ENCODE measurements at places on chromosomes 5 and 9. TPM values are rescaled to one million over a fixed set of nuclear protein-coding genes. Genes with fewer than 3 reads are reported as not detected.

Gene FBXL7
- total RNA-seq = 8.0 TPM

Gene PCDHA9
- 0.32 TPM for total RNA-seq

- H3K36me3 ChIP-seq = no peaks in the 10 kb centered on the region
- no peak overlapping the region for H3K27ac ChIP-seq
- peaks cover 19% of the 10 kb centered on the region for H3K4me1 ChIP-seq
- no peaks in the 10 kb centered on the region for H3K27me3 ChIP-seq
Measured at GRCh38 chr5:142441616-142442015, 116.8 kb upstream of the SPRY4 start.

GRCh38 chr5:109349388-109349787 is 60.4 kb downstream of the PJA2 start:
- no peak overlapping the region for H3K27ac ChIP-seq
- H3K4me3 ChIP-seq = no peak overlapping the region
- peaks cover 58% of the 10 kb centered on the region for H3K36me3 ChIP-seq
- no peaks in the 10 kb centered on the region for H3K27me3 ChIP-seq
- no peak for DNase-seq

- no peaks in the 10 kb centered on the region for H3K4me1 ChIP-seq
- no peak overlapping the region for H3K4me3 ChIP-seq
- H3K27me3 ChIP-seq = no peaks in the 10 kb centered on the region
- no peaks in the 10 kb centered on the region for H3K36me3 ChIP-seq
Measured at GRCh38 chr5:39555788-39556187, 131.0 kb upstream of the DAB2 start.

GRCh38 chr5:138138949-138139780 is at the start of gene NME5:
NME5 (minus strand) TSS chr5:138139428; CDS start chr5:138138780, 648 bp downstream.
- H3K27ac ChIP-seq = no peak within 1 kb of the TSS
- H3K27me3 ChIP-seq = peaks cover 3% of the 10 kb centered on the region
- peak; percentile 78 for DNase-seq
- H3K4me1 ChIP-seq = peaks cover 6% of the 10 kb centered on the region

DNA sequence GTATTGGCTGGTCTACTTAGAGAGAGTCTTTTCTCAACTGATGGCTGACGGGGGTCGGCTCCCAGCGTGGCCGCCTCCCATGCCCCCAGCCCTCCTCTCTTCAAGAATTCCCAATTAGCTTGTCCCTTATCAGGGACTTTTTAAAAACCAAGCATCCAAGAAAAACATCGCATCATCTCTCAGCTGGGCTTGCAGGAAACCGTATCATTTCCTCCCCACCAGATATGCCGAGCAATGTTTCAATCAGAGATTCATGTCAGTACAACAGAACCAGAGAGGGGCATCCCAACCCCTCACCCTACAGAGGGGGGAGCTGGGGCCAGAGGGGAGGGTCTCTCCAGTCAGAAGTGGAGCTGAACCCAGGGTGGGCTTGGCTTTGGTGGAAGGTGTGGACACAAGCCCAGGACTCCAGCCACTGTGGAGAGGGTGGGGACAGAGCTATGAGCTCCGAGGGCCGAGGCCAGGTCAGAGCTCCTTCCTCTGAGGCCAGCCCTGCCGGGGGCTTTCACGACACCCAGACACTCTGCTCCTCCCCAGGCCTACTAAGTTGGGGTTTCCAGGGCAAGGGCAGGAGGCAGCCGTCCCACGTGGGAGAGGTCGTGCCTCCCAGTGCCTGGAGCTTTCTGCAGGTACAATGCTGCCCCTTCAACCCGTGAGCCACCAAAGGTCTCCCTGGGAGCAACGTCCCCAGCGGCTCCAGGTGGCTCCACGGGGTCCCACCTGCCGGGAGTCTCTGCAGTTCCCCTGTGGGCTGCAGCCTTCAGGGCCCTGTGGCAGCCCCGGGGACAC is 39.0 kb upstream of the TMEM250 start:
- no peaks in the 10 kb centered on the region for H3K4me1 ChIP-seq
- DNase-seq = no peak
- H3K4me3 ChIP-seq = no peak overlapping the region

DNA sequence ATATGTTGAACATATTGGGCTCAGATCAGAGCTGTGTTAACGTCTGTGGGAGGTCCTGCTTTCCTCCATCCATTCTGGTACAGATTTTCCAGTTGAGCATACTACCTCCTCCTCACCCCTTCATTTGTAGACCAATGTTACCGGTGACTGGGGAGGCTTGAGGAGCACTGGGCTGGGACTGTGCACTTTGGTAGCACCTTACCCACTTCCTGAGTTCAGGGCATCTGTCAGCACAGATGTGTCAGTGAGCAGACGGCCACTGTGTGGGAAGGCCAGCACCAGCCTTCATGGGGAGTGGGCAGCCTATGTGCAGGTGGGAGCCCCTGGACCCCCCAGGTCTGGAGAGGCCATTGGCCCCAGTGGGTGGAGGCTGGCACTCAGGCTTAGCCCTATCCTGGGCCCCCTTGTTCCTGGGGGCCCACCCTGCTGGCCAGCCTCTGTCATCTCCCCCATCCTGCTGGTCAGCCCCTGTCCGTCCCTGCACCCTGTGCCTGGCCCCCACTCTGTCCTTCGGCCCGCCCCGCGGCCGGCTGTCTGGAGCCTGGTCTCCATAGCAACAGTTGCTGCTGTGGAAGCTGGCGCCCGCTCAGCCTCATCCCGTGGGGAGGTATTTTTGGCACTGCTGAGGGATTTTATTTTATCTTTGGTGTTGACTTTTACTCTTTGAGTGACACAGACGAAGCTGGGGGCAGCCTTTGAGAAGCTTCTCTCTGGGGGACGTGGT is 21.3 kb downstream of the WNK2 start:
- no peaks in the 10 kb centered on the region for H3K36me3 ChIP-seq
- peaks cover 18% of the 10 kb centered on the region for H3K4me1 ChIP-seq
- H3K27ac ChIP-seq = no peak overlapping the region
- peaks cover 6% of the 10 kb centered on the region for H3K27me3 ChIP-seq
- peak; percentile 23 for DNase-seq

DNA sequence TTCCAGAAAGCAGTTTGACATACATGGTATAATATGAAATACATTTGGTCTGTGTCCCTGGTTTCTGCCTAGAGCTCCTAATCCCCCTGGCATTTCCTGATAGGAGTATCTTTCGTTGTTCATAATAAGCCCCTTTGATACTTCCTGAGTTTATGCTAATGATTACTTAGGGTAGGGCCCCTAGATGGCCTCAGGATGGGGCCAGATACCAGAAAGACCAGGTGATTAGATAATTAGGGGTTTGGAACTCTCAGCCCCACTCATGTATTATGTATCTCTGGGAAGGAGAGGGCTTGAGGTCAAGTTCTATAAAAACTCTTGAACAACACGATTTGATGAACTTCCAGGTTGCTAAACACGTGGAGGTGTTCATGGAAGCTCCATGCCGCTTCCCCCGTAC is 163.3 kb upstream of the ZNF608 start:
- no peak overlapping the region for H3K4me3 ChIP-seq
- no peaks in the 10 kb centered on the region for H3K27me3 ChIP-seq
- H3K4me1 ChIP-seq = peaks cover 38% of the 10 kb centered on the region
- no peak overlapping the region for H3K27ac ChIP-seq
- H3K36me3 ChIP-seq = no peaks in the 10 kb centered on the region
- DNase-seq = no peak

DNA sequence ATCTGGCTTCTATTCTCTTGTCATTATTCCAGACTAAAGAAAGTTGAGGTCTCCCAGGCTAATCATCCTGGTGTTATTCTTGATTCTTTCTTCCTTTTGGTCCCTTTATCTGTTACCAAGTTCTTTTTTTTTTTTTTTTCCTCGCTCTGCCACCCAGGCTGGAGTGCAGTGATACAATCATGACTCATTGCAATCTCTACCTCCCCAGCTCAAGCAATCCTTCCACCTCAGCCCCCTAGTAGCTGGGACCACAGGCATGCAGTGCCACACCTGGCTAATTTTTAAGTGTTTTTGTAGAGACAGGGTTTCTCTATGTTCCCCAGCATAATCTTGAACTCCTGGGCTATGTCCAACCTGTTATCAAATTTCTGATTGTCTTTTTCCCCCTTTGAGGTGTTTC is 126.6 kb upstream of the DHFR start:
- no peak overlapping the region for H3K4me3 ChIP-seq
- H3K27me3 ChIP-seq = no peaks in the 10 kb centered on the region
- DNase-seq = no peak
- no peaks in the 10 kb centered on the region for H3K4me1 ChIP-seq
- H3K27ac ChIP-seq = no peak overlapping the region

DNA sequence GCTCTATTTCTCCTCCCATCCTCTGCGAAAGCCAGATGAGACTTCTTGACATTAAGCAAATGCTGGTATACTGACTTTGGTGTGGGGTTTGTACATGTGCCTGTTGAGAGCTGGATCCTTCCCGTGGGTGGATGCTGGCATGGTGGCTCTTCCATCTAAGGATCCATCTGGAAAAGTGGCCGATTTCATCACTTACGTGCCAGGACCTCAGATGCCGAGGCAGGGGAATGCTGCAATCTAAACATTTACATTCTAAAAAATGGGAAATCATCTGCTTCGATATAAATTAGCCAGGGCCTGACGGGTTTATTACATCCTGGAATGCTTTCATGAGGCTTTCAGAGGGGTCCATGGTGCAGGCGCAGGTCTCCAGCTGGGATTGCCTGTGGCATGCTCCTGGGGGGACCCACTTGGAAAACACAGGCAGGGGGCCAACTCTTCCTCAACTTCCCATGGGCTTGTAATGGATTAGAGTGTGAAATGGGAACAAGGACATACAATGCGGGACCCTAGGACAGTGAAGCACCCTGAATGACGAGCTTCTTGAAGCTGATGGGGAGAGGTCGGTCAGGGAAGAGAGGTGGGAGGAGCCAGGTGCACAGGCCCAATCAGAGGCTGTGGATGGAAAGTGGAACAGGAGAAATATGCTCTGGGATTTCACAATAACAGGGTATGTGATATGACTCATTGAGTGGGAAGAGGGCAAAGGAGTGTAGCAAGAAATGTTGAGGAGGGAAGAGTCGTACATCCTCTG is 105.5 kb upstream of the PITX1 start:
- no peaks in the 10 kb centered on the region for H3K27me3 ChIP-seq
- peaks cover 14% of the 10 kb centered on the region for H3K4me1 ChIP-seq
- H3K27ac ChIP-seq = no peak overlapping the region
- H3K4me3 ChIP-seq = no peak overlapping the region
- H3K36me3 ChIP-seq = no peaks in the 10 kb centered on the region

- no peaks in the 10 kb centered on the region for H3K27me3 ChIP-seq
- H3K4me3 ChIP-seq = no peak overlapping the region
- no peaks in the 10 kb centered on the region for H3K36me3 ChIP-seq
- H3K27ac ChIP-seq = no peak overlapping the region
- H3K4me1 ChIP-seq = no peaks in the 10 kb centered on the region
Measured at GRCh38 chr5:161373345-161373707, 173.2 kb downstream of the GABRB2 start.

Data from lower lobe of right lung (tissue), 2 donors.